Esophagus mucosa (tissue), 1 donor: ENCODE measurements at places on chromosomes 5 and 9.

- peak; percentile 31 for ATAC-seq
Measured at GRCh38 chr9:13139641-13140171, 139.8 kb downstream of the MPDZ start.

DNA sequence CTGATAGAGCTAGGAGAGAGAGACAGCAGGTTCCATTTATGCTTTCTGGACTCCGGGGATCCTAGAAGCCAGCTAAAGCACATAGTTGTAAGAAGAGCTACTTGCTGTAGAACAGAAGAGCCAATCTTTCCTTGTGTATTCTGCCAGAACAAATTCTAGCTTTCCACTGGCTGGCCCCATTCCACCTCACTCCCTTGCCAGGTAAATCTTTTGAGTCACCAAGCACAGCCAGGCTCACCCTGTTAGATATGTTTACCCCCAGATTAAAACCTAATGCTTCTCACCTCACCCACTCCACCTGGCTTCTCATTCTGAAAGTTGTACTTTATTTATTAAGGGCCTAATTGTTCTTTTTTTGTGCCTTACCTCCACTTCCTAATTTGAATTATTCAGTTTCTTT lies 48.9 kb upstream of the CHD1 start:
- ATAC-seq = peak; percentile 87

DNA sequence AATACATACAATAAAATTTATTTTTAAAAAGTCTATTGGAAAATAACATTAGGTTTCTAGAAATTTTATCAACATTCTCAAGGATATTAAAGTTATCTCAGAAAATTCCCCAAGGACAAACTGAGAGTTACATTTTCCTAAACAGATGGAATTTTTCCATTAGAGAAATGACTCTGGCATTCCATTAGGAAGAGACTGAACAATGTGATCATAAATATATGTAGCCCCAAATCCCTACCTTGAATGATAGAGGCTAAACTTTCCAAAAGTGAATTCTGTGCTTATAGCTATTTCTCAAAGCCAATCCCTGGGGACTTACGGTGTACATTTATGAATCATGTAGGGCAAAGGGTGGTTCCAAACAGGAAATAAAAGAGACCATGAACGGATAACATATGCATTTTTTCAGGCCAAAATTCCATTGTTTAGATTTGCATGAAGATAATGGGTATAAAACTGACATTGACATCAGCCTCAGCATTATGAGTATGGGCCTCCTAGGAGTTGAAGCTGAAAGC lies 1181.0 kb upstream of the DMAC1 start:
- ATAC-seq = no peak

- ATAC-seq = no peak
Measured at GRCh38 chr9:1276474-1276873, 226.3 kb downstream of the DMRT2 start.

DNA sequence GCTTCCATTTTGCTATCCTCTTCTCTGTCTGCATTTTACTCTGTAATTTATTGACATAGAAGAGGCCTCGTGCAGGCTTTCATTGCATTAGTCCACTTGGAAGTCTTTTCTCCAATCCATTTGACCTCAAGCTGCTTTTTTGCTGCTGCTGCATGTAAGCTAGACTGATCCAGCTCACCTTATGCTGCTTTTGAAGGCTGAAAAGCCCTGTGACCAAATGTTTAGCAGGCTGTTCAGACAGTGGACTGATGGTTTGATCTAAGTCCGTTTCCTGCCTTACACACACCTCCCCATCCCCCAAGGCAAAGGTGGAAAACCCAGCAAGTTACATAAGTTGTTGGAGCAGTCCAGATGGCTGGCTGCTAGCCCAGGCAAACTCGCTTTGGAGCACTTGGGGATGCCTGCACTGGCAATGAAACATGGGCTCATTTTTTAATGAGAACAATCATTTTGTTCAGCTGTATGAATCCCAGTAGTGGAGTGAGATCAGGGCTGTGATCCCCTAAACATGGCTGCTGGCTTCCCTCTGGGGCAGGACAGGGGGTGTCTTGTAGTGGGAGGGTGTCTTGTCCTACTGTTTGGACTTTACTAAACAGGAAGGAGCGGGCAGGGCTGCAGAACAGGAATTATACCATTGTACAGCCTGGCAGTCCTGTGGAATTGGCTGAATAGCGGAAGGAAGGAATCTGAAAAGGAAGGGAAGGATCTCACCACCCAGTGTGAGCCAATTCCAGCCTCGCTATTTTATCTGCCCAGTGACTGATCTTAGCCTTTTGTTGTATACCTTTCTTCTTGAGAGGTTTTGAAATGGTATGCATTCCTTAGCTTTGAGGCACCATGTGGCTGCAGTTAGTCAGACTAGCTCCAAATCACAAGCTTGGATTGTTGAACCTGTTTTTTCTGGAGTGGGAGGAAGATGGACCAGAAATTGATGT lies 212.0 kb downstream of the ARHGAP26 start:
- peak; percentile 90 for ATAC-seq
